ENCODE measurements at places on chromosomes 7 and 10. TPM values are rescaled to one million over a fixed set of nuclear protein-coding genes. Genes with fewer than 3 reads are reported as not detected.

GRCh38 chr7:83117466-83117865 is 45.2 kb downstream of the PCLO start:
- no peaks in the 10 kb centered on the region for H3K27me3 ChIP-seq
- no peaks in the 10 kb centered on the region for H3K4me1 ChIP-seq
- DNase-seq: no peak
- no peak overlapping the region for H3K27ac ChIP-seq
- no peak overlapping the region for H3K4me3 ChIP-seq

DNA sequence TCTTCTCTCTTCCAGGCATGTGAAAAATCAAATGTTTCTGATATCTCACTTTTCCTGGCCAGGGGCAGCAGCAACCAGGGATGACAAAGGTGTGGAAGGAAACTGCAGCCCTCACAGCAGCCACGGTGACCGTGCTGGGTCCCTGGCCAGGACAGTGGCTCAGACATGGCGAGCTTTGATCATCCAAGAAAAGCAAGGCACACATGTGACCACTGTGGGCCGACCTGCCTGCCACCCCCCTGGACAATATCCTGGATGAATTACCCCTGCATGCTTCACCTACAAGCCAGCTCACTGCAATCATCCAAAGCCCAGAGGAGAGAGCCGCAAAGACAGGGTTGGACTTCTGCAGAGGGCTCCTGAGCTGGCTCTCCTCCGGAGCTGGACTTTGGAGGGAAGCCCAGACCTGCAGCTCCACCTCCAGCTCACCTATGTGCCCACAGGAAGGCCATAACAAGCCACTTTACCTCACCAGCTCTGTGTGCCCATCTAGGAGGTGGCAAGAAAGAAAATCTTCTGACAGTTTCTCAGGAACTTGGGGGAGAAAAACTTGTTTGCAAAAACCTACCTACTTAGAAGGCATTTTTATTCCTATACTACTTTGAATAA is 2.7 kb downstream of the CHST15 start:
- peaks cover 22% of the 10 kb centered on the region for H3K4me1 ChIP-seq
- no peak overlapping the region for H3K4me3 ChIP-seq
- H3K27ac ChIP-seq: no peak overlapping the region
- no peaks in the 10 kb centered on the region for H3K27me3 ChIP-seq
- H3K36me3 ChIP-seq: no peaks in the 10 kb centered on the region

GRCh38 chr7:17071866-17072265 is 190.1 kb upstream of the AGR3 start:
- no peaks in the 10 kb centered on the region for H3K27me3 ChIP-seq
- H3K27ac ChIP-seq: peak overlapping the region; percentile 15
- DNase-seq: no peak

GRCh38 chr10:123147635-123148413 is at the start of gene HMX2:
Gene HMX2 (plus strand): TSS chr10:123148136. CDS start chr10:123148379, 243 bp downstream.
- no peak for DNase-seq
- H3K27ac ChIP-seq: no peak within 1 kb of the TSS
- no peaks in the 10 kb centered on the region for H3K36me3 ChIP-seq
- peaks cover 50% of the 10 kb centered on the region for H3K4me1 ChIP-seq

DNA sequence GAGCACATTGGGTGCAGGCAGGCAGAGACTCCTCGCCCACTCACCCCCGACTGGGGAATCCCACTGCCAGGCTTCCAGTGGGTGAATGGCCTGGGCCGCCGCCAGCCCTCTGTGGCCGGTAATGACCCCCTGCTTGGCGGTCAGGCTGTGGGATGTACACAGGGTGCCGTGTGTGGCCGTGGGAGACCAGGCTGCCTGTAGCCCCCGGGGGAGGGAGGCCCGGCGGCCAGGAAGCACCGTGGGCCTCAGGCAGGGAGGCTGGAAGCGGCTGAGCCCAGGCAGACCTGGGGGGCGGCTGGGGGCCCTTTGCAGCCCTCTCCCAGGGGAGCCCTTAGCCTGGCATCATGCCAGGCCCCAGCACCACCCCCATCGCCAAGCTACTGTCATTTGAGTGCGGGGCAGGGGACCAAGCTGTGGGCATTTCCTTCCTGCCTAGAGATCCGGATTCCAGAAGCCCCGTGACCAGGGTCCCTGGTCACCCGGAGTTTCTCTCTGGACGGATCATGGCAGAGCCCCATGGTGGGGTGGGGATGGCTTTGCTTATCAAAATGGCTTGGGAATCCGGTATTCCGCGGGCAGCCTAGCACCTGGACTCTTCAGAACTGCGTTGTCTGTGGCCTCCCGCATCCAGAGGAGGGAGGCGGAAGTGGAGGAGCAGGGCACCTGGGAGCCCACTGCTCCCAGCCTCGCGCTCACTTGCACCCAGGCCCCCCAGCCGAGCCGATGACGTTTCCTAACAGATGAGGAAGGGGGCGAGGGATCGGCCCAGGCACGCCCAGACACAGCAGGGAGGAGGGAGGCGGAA is 1.1 kb downstream of the TTYH3 start:
- H3K27ac ChIP-seq: peak overlapping the region; percentile 87
- peak overlapping the region; percentile 52 for H3K4me3 ChIP-seq
- peak; percentile 37 for DNase-seq
- H3K27me3 ChIP-seq: no peaks in the 10 kb centered on the region
- peaks cover 78% of the 10 kb centered on the region for H3K4me1 ChIP-seq
- H3K36me3 ChIP-seq: no peaks in the 10 kb centered on the region

GRCh38 chr7:134028853-134029252 is 98.3 kb upstream of the LRGUK start:
- H3K4me1 ChIP-seq: no peaks in the 10 kb centered on the region
- no peak overlapping the region for H3K4me3 ChIP-seq
- no peaks in the 10 kb centered on the region for H3K27me3 ChIP-seq
- H3K27ac ChIP-seq: no peak overlapping the region
- H3K36me3 ChIP-seq: peaks cover 5% of the 10 kb centered on the region

Gene BTAF1
- 61.8 TPM for total RNA-seq

Gene AHR
- total RNA-seq: 370 TPM

Gene SYT15
- total RNA-seq: 4.2 TPM

Gene SLIT1
- 0.78 TPM for total RNA-seq

Gene ANKRD1
- total RNA-seq: not detected

Gene PWWP2B
- total RNA-seq: 14.3 TPM

Gene FAM107B
- 21.0 TPM for total RNA-seq
